Activated naive CD8-positive, alpha-beta T cell treated with anti-CD3 and anti-CD28 coated beads for 36 hours (primary cell): ENCODE measurements at places on chromosomes 1 and 21. TPM values are rescaled to one million over a fixed set of nuclear protein-coding genes. Genes with fewer than 3 reads are reported as not detected.

GRCh38 chr1:180628646-180629045 is 3.2 kb upstream of the XPR1 start:
- no peak overlapping the region for H3K4me3 ChIP-seq
- DNase-seq, result no peak
- no peaks in the 10 kb centered on the region for H3K36me3 ChIP-seq
- peaks cover 2% of the 10 kb centered on the region for H3K4me1 ChIP-seq

- no peak overlapping the region for H3K4me3 ChIP-seq
- DNase-seq, result no peak
- H3K27ac ChIP-seq, result no peak overlapping the region
- H3K4me1 ChIP-seq, result no peaks in the 10 kb centered on the region
These were observed 20.8 kb upstream of the MNDA start for GRCh38 chr1:158810311-158810710.

Gene UQCRHL
- total RNA-seq, result 2.0 TPM

DNA sequence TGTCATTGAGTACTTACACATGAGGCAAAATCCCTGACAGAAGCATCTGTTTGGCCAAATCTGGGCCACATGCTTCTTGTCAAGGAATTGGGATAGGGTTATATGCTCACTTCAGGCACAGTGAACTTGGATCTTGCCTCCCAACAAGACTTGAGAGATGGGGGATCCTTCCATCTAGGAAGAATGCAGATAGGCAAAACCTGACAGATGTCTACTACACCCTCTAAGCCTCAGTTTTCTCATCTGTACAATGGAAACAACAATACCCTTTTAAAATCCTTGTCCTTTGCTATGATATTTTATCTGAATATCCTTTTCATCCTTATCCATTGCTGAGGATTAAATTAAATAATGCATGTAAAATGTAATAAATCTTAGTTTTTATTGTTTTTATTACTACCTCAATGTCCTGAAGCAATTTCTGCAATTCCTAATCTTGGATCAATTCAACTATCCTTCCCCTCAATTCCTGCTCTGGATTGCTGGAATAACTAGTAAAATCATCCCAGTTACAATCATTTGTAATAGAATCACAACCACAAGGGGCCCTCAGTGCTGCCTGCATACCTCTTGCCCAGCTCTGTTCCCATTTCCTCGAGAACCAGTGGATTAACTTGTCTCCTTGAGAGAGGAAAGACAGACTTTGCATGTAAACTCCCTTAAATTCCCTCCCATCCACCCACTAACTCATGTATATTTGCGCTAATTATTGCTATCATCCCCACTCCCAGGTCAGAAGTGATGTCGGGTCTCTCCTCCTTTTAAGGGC is 8.1 kb upstream of the XPR1 start:
- H3K36me3 ChIP-seq, result no peaks in the 10 kb centered on the region
- peaks cover 4% of the 10 kb centered on the region for H3K27me3 ChIP-seq
- no peaks in the 10 kb centered on the region for H3K4me1 ChIP-seq
- DNase-seq, result no peak
- H3K27ac ChIP-seq, result no peak overlapping the region
